ENCODE measurements at places on chromosomes 11 and 22.

DNA sequence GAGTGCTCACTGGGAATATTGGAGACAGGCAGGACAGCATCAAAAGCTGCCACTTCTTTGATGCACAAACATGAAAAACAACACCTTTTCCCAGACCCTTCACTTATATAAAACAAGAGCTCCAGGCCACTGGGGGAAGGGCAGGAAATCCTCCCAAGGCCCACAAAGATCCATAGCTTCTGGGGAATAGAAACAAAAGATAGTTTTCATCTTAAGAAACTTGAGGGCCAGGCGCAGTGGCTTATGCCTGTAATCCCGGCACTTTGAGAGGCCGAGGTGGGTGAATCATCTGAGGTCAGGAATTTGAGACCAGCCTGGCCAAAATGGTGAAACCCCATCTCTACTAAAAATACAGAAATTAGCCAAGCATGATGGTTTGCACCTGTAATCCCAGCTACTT lies 15.3 kb downstream of the RTL6 start:
- no peak for DNase-seq

DNA sequence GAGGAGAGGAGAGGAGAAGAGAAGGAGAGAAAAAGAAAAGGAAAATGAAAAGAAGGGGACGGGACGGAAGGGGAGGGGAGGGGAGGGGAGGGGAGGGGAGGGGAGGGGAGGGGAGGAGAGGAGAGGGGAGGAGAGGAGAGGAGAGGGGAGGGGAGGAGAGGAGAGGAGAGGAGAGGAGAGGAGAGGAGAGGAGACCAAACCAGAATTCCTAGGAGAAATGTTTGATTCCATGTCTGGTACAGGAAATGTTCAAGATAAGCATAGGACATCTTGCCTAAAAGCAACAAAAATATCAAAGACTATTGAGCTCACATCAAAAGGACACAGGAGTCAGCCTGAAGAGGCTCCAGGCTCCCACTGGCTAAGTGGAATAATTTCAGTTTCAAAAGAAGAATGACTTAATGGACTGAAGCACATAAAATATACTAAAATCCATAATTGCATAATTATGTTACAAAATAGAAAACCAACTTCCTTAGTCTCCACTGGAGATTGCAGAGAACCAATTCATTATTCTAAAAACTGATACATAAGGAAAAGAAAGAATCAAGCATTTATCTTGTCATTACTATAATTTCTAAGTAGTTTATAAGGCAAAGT lies 101.1 kb upstream of the APOA1 start:
- no peak for DNase-seq

DNA sequence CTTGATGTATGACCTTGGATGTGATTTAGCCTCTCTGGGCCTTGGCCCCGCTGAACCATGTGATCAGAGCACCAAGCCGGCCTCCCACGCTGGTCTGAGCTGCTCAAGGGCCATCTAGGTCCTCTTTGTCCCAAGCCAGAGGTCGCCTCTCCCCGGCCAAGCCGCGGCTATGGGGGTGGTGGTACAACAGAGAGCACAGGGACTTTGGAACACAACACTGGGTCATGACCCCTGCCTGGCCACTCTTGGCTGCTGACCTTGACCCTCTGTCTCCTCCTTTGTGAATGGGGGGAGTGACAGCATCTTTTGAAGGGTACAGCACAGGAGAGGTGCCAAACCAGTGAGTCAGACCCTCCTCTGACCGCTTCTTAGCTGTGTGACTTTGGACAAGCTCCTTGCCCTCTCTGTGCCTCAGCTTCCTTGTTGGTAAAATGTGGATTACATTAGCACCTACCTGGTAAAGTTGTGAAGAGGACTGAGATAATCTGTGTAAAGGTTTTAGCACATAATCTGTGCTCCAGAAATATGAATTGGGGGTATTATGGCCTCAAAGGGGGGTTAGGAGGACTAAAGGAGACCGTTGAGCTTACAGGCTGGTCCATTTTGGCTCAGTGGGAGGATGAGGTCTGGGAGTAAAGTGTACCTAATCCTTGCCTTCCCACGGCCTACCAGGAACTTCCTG lies 4.7 kb downstream of the SCYL1 start:
- no peak for DNase-seq

DNA sequence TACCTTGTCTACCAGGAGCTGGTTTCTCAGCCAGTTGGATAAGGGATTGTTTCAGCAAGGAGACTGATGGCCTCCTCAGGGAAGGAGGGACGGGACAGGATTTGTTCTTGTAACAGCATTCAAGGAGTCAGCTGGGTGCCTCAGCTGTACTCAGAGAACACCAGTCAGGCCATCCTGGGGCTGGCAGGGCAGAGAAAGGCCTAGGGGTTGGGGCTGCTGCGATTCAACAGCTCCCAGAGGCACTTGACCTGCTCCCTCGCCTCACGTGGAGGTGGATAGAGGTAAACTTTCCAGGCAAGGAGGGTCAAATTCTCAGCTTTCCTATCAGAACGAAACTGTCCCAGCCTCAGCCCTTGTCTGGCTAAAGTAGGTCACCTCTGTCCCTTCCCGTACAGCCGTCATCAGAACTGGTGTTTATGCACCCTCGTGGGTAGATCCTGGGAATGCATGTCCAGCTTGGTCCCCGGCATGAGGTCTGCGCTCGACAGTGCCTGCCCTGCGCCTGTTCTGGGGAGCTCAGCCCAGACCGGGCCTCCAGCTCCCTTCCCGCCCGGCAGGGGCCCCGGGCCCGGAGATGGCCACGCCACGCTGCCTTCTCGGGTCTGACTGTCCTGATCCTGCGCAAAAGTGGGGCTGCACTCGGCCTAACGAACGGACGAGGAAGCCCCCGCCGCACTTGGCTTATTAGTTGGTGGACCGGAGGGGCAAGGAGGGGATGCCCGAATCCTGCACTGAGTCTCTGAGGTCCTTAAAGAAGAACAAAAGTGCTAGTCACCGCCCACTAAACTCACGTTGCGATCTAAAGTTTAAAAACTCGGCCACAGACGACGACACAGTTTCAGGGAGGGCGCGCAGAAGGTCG lies 762 bp upstream of the CCDC134 start:
- DNase-seq, result peak; percentile 21

GRCh38 chr22:40330615-40331014 lies 15.7 kb upstream of the ADSL start:
- no peak for DNase-seq

- peak; percentile 61 for DNase-seq
These were observed 43.2 kb upstream of the DLAT start for GRCh38 chr11:111982019-111982464.

- no peak for DNase-seq
These were observed 43.1 kb downstream of the FAM168A start for GRCh38 chr11:73554671-73555320.

GRCh38 chr11:59510941-59511589 lies at the start of gene OR4D9:
TSS of gene OR4D9 (plus strand) at chr11:59511539. CDS start at chr11:59514913, 3,374 bp downstream.
- DNase-seq, result no peak

DNA sequence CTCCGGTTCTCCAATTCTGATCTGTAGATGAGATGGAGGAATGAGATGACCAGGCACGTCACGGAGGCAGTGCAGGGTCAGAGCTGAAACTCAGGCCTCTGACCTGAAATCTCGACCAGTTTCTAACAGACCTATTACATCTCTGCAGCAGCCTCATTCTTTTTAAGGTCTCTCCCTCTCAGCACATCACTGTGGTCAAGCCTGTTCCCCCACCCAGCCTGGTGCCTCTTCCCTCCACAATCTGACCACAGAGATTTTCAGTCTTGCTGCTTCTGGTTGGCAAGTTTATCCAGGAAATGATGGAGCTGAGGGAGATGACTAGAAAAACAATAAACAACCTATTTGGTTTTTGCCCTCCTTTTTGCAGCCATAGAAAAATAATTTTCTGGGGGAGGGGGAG lies 9.5 kb downstream of the GRAMD1B start:
- DNase-seq, result no peak

- no peak for DNase-seq
These were observed 20.8 kb downstream of the NTM start for GRCh38 chr11:131391176-131391575.

GRCh38 chr22:37817705-37818408 lies 5.3 kb upstream of the GALR3 start:
- peak; percentile 88 for DNase-seq

GRCh38 chr11:64631675-64632074 lies 40.7 kb downstream of the SLC22A12 start:
- no peak for DNase-seq

GRCh38 chr11:123920943-123921342 lies 18.5 kb upstream of the OR4D5 start:
- no peak for DNase-seq

- no peak for DNase-seq
These were observed 98.4 kb upstream of the OR9G4 start for GRCh38 chr11:56846631-56847576.

GRCh38 chr11:110728476-110728875 lies 16.2 kb upstream of the ARHGAP20 start:
- no peak for DNase-seq

DNA sequence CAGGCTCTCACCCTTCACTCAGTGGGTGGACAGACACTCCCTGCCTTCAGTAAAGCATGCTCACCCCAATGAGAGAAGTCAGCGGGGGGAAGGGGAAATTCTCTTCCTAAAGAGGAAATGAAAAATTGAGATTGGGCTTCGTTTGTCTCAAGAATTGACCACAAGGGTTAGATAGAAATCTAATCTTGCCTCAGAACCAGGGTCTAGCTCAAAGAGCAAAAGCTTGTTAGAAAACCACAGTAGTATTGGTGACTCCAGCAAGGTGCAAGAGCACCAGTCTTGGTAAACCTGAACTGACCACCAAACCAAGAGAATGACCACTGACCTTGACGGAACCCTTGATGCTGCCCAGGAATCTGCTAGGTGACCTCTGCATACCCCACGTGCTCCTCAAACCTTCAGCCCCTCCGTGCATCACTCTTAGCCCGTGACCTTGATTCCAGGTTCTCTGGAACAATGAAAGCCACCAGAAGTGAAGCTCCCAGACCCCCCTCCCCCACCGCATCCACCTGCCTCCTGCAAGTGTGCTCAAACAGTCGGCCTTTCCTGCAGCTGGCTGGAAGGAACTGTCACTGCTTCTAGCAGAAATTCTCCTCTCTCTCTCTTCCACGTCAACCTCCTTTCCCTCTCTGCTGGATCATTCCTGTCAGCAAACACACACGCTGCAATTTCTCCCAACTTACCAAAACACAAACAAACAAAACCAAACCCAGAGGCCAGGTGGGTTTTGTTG lies 3.1 kb upstream of the TMA7B start:
- DNase-seq, result no peak

DNA sequence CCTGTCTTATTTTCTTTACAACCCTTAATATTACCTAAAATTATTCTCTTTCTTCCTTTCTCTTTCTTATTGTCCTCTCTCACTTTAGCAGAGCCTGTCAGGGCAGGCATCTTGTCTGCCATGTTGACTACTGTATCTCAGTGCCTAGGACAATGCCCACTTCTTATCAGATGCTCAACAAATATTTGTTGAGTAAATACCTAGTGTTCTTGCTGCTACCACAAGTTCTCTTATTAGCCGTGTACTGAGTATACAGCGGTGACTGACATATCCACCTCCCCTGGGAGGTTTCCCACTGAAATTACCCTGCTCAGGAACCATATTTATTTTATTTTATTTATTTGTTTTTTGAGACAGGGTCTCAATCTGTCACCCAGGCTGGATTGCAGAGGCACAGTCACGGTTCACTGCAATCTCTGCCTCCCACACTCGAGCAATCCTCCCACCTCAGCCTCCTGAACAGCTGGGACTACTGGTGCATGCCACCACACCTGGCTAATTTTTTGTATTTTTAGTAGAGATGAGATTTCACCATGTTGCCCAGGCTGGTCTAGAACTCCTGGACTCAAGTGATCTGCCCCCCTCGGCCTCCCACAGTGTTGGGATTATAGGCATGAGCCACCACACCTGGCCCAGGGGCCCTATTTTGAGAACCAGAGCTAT lies 6.7 kb downstream of the HPX start:
- DNase-seq, result no peak

GRCh38 chr11:10539339-10539738 lies 1.6 kb downstream of the RNF141 start:
- DNase-seq, result no peak

DNA sequence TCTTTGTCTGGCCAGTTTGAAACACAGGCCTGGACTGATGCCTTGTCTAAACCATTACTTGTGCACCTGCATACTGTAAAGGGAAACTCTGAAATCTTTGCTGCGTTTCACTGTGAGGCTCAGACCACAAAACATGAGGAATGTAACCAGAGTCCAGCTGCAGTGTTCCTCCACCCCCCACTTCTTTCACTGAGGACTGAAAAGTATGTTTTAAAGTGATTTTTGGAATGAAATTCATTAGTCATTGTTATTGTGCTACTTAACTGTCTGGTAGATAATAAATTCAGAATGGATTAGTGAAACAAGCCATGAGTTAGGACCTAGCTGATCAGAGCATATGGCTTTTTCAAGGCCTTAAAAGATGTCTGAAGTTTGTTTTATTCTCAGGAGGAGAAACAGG lies 181.2 kb downstream of the WNT11 start:
- DNase-seq, result no peak

GRCh38 chr11:66728693-66729385 lies at the start of gene SPTBN2:
TSS of gene SPTBN2 (minus strand) at chr11:66729216. CDS start at chr11:66721240, 7,976 bp downstream.
- no peak for DNase-seq

GRCh38 chr11:68692871-68693483 lies 8.6 kb downstream of the GAL start:
- DNase-seq, result no peak

DNA sequence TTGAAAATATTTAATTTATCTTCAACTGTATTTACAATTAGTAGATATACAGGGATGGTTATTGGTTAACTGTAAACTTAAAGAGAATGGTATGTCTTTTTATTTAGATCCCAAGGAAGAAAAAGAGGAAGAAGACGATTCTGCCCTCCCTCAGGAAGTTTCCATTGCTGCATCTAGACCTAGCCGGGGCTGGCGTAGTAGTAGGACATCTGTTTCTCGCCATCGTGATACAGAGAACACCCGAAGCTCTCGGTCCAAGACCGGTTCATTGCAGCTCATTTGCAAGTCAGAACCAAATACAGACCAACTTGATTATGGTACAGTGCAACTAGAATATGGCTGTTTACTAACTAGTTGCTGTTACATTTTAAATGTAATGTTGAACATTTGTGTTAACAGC lies 12.7 kb upstream of the CNTF start:
- DNase-seq, result no peak
